ENCODE measurements at places on chromosomes 6 and 20.

DNA sequence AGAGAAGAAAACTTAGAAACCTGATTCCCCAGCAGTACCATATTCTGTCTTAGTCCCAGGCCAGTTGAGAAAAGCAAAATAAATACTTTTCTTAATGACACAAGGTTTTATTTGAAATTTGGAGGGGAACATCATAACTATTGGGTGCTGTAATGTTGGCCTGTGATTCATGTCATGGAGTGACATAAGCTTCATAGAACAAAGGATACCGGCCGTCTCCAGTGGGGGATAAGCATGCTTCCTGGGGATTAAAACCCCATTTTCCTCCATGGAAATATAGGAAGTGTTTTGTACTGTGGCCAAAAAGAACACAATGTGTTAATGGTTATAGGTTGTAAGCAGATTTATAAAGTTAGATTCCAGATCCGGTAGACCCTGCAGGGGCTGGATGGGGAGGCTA, 18.0 kb downstream of the MTHFD1L start:
- DNase-seq: no peak

DNA sequence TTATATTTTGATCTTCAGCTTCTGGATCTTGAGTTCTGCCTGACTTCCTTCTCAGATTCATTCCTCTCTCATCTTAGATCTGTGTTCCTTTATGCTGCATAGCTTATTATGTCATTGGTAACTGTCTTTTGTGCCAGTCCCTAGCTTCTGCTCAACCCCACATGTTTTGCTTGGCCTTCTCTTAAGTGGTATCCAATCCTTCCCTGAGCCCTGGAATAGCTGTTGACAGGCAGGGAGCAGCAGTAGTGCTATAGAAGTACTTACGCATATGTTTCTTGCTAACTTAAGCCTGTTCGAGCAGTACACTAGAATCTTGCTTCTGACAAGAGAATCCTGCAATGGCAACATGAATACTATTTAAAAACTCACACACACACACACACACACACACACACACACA, 13.6 kb upstream of the GRIK2 start:
- DNase-seq: no peak

DNA sequence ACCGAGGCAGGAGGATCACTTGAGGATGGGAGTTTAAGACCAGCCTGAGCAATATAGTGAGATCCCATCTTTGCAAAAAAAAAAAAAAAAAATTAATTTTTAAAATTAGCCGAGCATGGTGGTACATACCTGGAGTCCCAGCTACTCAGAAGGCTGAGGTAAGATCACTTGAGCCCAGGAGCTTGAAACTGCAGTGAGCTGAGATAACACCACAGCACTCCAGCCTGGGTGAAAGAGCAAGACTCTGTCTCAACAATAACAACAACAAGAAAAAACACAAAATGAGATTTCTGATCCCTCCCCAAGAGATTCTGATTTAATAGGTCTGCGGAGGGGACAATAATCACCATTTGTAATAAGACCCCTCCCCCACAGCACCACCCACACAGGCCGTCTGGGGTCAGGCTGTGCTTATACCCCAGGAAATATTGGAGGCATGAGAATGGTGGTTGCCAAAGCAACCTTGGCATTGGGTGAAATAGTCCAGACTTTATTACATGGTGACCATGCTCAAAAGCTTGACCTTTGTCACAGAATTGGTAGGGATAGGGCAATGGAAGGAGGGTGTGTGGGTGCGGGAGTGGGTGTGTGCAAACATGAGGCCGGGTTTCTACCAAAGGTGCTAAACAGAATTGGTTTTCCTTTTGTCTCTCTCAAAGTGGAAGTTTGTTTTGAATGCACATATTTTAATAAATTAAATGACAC, 24.4 kb upstream of the ADTRP start:
- DNase-seq: no peak

DNA sequence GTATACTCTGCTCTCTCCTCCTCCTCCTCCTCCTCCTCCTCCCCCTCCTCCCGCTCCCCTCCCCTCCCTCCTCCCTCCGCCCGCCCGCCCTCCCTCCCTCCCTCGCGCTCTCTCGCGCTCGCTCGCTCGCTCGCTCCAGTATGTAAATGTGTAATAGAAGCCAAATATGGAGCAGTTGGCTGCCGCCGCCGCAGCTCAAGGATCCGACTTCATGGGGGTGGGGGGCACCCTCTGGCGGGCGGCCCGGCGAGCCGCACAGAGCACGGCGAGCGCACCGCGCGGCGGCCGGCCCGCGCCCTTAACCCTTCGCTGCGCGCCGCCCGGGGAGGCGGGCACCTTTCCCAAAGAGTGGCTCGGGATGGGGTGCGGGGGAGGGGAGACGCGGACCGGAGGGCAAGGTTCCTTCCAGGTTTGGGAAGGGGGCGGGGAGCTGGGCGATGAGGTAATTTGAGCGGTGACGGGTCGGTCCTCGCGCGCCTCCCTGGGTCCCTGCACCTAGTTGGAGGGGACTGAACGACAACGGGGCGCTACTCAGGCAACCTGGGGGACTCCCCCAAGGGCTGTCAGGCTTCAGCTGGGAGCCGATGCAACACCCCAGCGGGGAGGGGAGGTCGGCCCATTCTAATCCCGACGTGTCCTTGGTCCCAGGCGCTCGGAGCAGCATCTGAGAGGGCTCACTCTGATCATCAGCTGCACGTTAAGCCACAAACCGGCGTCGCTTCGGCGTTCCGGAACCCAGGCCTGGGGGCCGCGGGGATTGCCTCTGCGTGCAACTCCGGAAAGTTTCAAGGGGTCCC, 409 bp upstream of the ATXN1 start:
- peak; percentile 60 for DNase-seq

- DNase-seq: no peak
Observed at GRCh38 chr6:143141442-143141841, 80.8 kb downstream of the AIG1 start.

GRCh38 chr6:16277101-16277981, 39.0 kb downstream of the GMPR start:
- no peak for DNase-seq

GRCh38 chr6:157235600-157236039, 87.7 kb downstream of the TMEM242 start:
- no peak for DNase-seq

DNA sequence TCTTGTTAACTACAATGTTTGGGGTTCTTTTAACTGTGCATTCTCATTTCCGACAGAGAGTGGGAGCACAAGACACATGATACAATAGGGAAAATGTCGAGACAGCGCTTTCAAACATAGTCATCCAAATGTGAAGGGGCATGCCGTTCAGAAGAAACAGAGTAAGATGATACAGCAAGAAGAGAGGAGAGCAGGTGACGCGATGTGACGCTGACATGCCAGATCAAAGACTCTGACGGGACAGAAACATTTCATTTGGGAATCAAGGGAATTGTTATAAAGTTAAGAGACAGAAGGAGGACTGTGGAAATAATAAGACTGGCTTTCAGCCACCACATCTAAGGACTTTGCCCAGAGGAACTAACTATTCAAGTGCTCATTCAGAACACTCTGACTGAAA, 117.4 kb downstream of the FAXC start:
- no peak for DNase-seq

- DNase-seq: no peak
Observed at GRCh38 chr6:132354517-132355167, 46.6 kb downstream of the MOXD1 start.

GRCh38 chr6:38975621-38976049, 72.9 kb upstream of the GLP1R start:
- no peak for DNase-seq

- no peak for DNase-seq
Observed at GRCh38 chr20:15487682-15488081, 1085.6 kb downstream of the KIF16B start.

DNA sequence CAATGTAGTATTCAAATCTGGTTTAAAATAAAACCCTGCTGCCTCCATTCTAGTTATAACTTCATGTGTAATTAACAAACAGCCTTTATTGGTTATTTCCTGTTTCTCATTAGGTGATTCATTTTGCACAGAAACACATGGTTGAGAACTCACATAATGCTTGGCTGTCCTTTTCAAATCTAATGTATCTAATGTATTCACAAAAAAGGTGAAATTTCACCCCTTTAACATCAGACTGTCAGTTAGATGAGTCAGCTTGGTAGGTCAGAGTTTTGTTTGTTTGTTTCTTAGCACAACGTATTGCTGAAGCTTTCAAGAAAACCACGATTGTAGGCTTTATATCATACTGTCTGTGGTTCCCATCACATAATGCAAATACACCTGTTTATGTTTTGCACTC, 78.7 kb upstream of the TMEM30A start:
- DNase-seq: no peak

- DNase-seq: no peak
Observed at GRCh38 chr6:5664149-5664548, 342.6 kb downstream of the NRN1 start.

DNA sequence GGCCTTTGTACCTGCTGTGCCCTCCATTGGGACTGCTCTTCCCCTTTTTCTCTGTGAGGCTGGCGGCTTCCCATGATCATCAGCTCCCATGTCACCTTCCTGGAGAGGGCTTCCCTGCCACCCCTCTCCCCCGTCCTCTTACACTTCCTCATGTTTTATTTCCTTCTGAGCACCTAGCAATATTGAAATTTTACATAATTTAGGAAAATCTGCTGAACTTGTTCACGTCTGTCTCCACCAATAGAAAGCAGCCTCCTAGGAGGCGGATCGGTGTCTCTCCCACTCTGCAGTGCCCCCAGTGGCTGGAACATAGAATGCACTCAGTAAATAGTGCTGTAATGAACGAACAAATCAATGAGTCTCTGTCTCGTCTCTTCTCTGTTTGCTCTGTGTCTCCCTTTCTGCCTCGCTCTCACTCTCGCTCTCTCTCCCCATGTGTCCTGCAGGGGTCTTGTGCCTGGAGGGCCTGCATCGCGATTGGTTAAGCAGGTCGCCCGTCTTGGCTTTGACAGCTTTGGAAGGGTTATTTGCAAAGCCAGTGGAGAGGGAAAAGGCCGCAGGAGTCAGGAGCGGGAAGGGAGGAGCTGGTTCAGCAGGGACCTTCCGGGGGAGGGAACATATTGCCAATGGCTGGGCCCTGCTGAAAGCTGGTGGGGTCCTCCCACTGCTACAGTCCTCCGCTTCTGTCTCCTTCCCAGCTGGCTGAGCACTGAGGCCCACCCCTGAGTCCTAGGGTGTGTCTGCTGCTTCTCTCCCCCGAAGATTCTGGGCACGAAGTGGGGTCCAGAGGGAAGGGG, 12.1 kb upstream of the OCSTAMP start:
- DNase-seq: peak; percentile 41

GRCh38 chr6:11956781-11957180, 55.3 kb upstream of the HIVEP1 start:
- no peak for DNase-seq

DNA sequence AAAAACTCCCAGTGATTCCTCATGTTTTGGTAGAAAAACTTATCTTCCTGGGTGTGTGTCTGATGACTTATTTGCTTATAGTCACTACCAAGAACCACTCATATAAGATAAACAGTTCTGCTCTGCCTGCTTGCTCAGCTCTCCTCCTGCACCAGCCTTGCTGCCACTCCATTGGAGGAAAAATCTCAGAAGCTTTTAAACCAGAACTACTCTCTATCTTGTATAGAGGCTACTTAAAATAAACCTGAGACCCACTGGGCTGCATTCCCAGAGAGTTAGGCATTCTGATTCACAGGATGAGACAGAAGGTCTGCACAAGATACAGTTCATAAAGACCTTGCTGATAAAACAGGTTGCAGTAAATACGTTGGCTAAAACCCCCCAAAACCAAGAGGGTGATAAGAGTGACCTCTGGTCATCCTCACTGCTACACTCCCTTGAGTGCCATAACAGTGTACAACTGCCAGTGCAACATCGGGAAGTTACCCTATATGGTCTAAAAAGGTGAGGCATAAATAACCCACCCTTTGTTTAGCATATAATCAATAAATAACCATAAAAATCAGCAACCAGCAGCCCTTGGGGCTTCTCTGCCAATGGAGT, 728.3 kb downstream of the EPHA7 start:
- no peak for DNase-seq

- no peak for DNase-seq
Observed at GRCh38 chr20:16209357-16209756, 363.9 kb downstream of the KIF16B start.

GRCh38 chr20:57004416-57004815, 262.0 kb downstream of the BMP7 start:
- DNase-seq: no peak

DNA sequence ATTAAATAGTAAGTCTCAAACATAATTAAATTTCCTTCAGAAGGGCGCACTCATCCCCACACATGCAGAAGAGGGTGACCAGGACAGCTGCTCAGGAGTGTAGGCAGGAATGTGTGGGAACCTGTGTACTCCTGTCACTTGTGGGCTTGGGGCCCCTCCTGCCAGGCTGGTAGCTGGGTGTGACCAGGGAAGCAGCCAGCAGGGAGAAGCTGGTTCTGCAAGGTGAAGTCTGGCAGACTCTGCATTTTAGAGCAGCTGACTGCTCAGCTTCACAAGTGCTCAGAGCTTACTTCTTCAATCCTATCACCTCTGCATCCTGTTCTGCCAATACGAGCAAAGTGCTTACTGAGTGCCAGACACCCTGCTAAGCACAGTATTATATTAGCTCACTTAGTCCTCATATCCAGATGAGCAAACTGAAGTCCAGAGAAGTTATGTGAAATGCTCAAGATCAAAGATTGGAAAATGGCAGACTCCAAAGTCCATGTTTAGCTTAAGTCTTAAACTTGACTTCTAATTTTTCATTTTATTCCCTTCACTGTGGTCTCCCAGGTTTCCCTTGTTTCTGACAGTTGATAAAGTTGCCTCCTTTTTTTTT, 27.9 kb downstream of the ELMO2 start:
- DNase-seq: no peak

- no peak for DNase-seq
Observed at GRCh38 chr6:155241966-155242365, 21.8 kb upstream of the CLDN20 start.

DNA sequence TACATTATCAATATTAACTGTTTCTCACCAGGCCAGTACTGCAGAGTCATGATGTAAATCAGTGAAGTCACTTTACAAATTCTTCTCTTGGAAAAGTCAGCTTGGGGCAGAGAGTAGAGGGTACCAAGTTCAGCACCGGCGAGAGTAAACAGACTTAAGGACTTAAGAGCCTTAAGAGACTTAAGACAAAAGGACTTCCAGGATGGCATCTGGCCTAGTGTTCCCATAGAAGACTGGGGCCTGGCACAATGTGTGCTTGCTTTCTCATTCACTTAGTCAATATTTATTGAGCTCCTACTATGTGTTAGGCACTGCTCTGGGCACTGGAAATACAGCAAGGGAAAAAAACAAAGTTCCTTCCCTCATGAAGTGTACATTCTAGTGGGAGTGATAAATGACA, 1.4 kb upstream of the SNPH start:
- DNase-seq: no peak

DNA sequence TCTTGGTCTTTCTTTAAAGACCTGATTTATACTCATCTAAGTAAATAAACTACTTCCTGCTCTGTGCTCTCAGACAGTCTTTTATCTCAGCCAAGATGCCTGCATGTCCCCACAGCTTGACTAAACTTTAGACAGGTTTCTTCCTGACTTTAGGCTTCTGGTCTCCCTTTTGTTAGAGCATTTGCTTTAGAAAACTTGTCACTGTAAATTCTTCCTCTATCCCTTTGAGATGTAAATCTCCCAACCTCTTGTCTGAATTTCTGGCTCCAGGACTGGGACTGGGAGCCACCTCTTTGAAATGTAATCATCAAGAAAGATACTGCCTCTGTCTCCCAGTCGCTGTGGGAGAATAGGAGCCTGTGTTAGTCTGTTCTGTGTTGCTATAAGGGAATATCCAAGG, 739.9 kb downstream of the C6orf118 start:
- no peak for DNase-seq

- DNase-seq: no peak
Observed at GRCh38 chr6:153150752-153151440, 19.8 kb upstream of the RGS17 start.

GRCh38 chr6:77466055-77466450, 2.8 kb upstream of the HTR1B start:
- no peak for DNase-seq

All from NCI-H2171 (cell line).